NCI-H510A (cell line): ENCODE measurements at places on chromosomes 1 and 21.

- no peak for DNase-seq
Observed at GRCh38 chr21:44556879-44557278, 1.7 kb downstream of the KRTAP10-3 start.

DNA sequence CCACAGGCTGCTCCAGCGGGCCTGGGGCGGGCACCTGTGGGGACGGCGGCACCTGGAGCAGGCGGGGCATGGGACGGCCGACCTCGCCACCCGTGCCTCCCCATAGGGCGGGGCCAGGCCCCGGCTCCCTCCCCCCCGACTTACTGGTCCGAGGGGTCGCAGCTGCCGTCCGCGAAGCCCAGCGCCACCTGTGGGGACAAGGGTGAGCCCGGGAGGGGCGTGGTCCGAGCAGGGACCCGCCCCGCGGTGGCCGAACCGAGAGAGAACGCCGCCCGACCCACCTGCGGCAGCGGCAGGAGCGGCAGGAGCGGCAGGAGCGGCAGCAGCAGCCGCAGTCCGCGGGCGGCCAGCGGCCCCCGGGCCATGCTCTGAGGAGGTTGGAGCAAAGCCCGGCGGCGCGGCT is at the start of gene TMEM52:
Gene TMEM52 (minus strand): TSS at position 379 of the 403 bp plus-strand sequence. CDS start 14 bp downstream, at position 365.
- DNase-seq: no peak

GRCh38 chr21:29072873-29073221 is 601 bp downstream of the CCT8 start:
- no peak for DNase-seq

DNA sequence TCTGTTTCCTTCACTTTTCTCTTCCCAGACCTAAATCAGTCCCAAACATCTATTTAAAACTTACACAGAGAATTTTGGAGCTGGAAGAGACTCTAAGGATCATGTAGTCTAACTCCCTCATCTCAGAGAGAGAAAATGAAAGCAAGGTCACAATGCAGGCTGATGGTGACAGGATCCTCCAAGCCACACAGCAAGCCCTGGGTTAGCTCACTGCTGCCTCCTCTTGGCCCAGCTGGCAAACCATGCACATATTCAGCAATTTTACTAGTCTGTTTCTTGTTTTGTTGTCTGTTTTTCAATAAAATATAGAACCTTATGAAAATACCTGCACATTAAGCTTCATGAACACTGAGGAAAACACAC is 27.7 kb upstream of the LY9 start:
- DNase-seq: no peak

DNA sequence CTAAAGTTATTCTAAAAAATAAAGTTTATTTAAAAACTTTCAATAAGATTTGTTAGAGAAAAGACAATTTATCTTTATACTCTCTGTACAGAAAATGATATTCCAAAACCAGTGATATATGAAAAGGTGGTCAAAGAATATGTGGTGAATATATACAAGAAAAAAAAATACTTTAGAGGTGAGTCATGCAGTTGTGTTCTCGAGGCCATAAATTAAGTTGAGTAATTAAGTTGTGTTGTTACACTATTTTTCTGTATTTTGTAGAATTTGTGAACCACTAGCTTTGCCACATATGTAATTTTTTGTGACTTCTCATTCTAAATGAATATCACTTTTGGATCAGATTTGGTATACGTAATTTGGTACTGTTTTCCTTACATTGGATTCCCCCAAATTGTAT is 23.6 kb upstream of the DUSP10 start:
- no peak for DNase-seq

- DNase-seq: no peak
Observed at GRCh38 chr1:87122243-87122642, 206.4 kb upstream of the LMO4 start.

GRCh38 chr1:214209260-214209808 is 71.6 kb upstream of the SMYD2 start:
- DNase-seq: no peak

GRCh38 chr1:118661769-118662320 is 326.3 kb downstream of the TBX15 start:
- no peak for DNase-seq

- peak; percentile 28 for DNase-seq
Observed at GRCh38 chr1:177858332-177858821, 111.5 kb downstream of the SEC16B start.

GRCh38 chr21:24456358-24456757 is 1150.9 kb downstream of the MRPL39 start:
- DNase-seq: no peak

GRCh38 chr1:33171977-33172813 is 9.6 kb downstream of the TRIM62 start:
- peak; percentile 18 for DNase-seq

DNA sequence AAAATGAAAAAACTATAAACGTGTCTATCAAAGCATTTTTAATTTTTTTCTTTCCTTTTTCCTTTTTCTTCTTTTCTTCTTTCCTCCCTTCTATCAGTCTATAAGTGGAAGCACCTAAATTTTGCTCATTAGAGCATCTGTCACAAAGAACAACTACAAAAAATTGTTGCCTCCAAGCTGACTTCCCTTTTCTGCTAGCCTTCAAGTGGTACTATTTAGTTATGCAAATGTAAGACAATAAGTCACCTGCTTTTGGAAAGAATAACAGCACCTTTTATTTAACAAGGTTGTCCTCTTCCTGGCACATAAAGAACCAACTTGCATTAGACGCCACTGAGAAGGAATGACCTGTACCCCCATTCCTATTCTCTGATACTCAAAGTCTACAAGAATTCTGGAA is 45.0 kb upstream of the C1orf53 start:
- DNase-seq: no peak

DNA sequence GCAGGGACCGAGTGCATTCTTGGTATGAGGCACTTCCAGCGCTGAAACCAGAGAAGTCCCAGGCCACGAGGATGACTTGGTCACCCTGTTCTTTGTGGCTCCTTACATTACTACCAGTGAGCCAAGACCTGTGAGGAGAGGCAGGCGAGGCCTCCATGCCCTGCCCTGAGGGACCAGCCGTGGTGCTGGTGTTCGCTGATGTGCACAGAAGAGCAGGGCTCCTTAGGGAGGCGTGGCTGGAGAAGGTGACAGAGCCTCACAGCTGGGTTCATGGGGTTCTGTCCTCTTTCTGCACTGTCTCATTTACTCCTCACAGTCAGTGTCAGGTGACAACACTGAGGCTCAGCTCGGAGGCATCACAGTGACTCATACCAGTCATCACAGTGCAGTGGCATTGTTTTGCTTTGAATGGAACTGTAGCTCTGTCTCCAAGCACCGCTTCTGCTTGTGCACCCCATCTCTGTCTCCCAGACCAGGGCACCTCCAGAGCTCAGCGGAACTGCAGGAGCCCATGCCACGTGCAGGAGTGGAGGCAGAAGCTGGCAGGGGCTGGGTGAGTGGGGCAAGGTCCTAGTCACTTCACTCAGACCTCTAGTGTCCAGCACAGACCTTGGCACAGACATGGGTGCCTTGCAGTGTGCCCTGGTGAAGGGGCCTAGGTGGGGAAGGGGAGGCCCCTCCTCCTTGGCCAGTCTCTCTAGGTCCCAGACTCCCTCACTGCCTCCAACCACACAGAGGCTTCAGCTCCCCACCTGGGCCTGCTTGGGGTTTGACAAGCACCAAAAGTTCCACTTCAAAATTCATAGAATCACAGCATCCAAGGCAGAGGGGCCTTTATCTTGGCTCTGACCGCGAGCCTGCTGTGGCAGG is 310.9 kb downstream of the MATN1 start:
- no peak for DNase-seq

GRCh38 chr1:68919075-68919474 is 422.2 kb upstream of the DEPDC1 start:
- DNase-seq: no peak

GRCh38 chr1:86546787-86547221 is at the start of gene CLCA4:
Gene CLCA4, plus strand, starts transcription at chr1:86547078. Its CDS starts 42 bp downstream, at chr1:86547120.
- no peak for DNase-seq

DNA sequence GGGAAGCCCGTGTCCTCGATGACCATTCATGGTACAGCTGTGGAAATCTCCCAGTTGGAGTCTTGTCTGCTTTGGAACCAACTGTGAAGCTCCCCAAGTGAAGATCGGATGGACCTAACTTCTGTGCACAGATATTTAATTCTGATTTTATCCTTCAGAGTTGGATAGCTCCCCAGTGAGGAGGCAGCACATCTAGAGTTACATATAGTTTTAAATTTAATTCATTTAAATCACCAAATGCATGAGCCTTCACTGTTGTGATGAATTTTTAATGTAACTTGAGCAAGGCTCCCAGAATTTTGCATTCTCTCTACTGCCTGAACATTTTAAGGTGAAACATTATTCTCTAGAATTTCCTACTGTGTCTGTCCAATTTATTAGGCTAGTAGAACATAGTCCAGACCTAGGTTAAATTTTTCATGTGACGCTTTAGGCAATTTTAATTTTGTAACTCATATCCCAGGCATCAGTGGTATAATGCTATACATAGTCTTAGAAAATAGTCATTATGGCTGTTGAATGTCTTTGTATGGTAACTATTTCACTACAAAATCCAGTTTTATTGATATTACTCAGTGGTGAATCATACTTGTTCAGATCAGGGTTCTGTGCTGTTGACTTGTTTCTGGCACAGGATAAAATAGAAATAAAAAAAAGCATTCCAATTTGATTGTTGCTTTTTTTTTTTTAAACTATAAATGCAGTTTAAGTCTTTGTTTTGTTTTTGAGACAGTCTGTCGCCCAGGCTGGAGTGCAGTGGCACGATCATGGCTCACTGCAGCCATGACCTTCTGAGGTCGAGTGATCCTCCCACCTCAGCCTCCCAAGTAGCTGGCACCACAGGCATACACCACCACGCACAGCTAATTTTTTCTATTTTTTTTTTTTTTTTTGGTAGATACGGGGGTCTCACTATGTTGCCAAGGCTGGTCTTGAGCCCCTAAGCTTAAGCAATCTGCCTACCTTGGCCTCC is 66.9 kb downstream of the PRDM2 start:
- no peak for DNase-seq

- DNase-seq: no peak
Observed at GRCh38 chr1:5509664-5510452, 482.4 kb downstream of the NPHP4 start.

DNA sequence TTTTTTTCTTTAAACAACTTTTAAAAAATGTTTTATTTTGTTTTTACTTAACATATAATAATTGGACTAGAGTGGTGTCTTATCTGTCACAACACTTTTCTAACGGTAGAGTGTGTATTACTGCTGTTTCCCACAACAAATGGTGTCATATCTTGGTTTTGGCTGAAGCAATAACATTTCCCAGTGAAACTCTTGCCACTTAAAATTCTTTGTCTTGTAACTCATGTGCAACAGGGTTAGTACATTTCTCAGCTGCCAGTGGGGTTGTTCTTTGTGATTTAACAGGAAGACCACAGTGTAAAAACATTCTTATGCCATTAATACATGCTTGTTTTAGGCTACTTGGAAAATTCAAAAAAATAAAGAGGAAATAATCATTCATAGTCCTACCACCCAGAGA is 43.5 kb downstream of the ALPL start:
- no peak for DNase-seq

- DNase-seq: no peak
Observed at GRCh38 chr1:14421295-14421976, 177.0 kb upstream of the KAZN start.

- DNase-seq: no peak
Observed at GRCh38 chr1:209416039-209416438, 167.5 kb upstream of the CAMK1G start.

DNA sequence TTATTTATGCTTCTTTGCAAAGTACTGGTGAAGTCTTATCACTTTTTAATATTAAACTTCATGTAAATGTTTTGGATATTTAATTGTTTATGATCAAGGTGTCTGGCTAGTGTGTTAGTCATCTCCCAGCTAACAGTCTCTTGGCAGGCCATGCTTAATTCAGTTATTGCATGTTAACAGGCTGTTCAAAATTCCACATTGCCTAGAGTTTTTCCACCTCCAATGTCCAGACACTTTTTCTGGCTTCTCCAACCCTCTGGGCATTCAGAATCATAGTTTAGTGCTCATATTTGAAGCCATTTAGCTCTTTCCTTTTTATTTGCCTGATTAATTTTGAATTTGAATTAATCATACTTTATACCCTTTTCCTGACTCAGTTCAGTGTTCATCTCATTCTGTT is 69.2 kb downstream of the OLFML2B start:
- DNase-seq: no peak

DNA sequence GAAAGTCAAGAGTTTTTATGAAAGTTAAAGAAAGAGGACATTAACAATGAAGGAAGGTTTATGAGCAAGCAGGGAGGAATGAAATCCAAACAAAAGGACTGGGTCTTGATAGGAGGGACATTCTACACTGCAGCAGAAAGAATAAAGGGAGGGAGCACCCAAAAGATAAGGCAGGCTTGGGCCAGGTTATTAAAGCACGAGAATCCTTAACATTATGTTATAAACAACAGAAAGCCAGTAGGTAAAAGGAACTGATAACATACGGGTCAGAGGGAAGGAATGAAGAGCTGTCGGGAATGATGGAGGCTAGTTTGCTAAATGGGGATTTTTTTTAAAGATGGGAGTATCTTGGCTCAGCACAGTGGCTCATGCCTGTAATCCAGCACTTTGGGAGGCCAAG is 19.4 kb downstream of the LPGAT1 start:
- no peak for DNase-seq

DNA sequence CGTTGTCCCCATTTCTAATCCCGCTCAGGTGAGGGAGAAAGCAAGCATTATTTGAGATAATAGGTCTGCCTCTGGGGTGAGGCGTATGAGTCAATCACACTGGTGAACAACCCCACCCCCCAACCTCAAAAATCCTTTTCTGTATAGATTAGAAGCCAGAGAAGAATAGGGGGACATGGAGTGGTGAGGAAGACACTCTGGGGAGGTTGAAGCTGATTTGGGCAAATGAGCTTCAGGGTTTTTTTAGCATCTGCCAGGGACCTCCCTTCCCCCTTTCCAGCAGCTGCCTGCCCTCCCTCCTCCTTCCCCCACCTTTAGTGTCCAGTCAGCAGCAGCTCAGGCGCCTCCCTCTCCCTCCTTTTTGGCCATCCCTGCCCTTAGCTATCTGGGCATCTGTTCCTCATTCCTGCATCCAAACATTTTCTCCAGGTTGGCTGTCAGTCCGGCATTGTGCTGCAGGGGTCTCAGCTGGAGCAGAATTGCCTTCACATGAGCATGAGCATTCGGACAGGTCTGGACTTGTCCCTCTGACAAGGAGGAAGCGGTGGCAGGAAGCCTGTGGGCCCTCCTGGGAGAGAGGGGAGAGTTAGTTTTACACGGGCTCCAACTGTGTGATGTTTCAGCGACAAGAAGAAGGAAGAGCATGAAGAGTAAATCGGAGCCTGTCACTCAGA is 30.8 kb upstream of the PTGFRN start:
- peak; percentile 81 for DNase-seq
